ENCODE measurements at places on chromosomes 3 and 15.

- DNase-seq = no peak
Measured at GRCh38 chr3:65963787-65964677, 74.7 kb downstream of the MAGI1 start.

DNA sequence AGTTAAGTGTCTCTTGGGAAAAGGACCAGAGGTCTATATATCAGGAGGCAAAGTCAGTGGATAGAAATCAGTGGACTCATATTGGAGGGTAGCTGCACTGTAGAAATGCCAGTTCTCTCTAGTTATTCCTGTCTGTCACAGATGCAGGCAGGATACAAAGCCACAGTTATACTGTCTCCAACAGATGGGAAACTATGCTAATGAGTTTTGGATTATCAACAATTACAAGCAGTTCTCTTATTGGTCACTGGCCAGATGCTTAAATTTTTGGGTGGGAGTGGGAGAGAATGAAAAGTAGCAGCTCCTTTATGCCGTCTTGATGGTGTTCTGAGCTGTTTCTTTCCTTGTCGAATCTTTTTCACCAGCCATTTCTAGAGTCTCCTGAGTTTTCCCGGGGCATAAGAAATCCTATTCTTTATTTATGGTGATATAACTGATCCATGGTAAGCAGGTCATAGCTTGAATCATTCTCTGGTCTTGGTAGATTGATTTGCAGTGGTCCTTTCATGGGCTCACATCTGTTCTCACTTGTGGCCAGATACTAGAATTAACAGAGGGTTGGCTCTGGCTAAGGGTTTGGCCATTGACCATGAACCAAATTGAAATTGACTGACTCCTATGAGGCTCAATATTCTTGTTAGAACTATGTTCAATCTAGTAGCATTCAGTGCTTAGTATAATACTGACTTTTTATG lies 44.6 kb upstream of the RBMS3 start:
- no peak for DNase-seq

DNA sequence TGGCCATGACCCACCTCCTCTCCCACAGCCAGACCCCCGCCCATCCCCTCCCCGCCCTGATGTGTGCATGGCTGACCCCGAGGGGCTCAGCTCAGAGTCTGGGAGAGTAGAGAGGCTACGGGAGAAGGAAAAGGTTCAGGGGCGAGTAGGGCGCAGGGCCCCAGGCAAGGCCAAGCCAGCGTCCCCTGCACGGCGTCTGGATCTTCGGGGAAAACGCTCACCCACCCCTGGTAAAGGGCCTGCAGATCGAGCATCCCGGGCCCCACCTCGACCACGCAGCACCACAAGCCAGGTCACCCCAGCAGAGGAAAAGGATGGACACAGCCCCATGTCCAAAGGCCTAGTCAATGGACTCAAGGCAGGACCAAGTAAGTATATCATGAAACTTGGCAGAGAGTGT lies 11.7 kb downstream of the MAP1A start:
- DNase-seq = no peak

- DNase-seq = no peak
Measured at GRCh38 chr3:196055240-196055639, 26.6 kb downstream of the TFRC start.

DNA sequence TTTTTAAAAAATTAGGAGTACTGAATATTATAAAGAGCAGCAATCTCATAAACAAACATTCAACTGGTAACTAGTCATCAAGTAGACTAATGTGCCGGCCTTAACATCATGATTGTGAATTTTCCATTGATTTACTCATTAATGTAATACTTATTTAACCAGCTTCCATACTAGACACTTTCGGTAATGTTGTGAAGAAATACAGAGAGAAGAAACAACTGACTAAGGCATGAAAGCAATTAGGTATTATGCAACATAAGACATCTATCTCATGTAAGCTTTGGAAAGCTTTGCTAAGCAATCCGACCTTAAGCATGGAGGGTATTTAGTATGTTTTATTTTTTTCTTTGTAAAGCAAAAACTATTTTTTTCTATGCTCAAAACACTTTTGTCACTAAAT lies 108.0 kb downstream of the IL1RAP start:
- DNase-seq = no peak
